ENCODE measurements at places on chromosomes 4 and X.
A peak's percentile ranks its signal among the peaks of the same experiment; 100 is the strongest.

GRCh38 chrX:105701310-105702052 is 120.9 kb upstream of the NRK start:
- peak; percentile 47 for DNase-seq

GRCh38 chrX:107709266-107709806 is 66.3 kb downstream of the TSC22D3 start:
- DNase-seq, result no peak

DNA sequence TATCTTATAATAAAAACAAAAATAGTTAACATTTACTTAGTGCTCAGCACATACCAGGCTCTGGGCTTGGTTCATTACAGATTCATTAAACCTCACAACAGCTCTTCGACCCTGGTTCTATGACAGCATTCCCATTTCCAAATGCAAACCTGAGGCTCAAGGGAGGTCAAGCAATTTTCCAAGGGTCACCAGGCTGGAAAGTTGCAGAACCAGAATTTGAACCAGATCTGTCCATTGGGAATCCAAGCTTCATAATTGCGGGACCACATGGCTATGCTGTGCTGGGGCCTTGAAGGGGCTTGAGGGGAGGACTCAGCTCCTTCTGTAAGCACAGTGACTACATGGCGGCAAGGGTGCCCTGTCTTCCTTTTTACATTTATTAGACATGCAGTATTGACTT is 197.3 kb upstream of the LNX1 start:
- no peak for DNase-seq

DNA sequence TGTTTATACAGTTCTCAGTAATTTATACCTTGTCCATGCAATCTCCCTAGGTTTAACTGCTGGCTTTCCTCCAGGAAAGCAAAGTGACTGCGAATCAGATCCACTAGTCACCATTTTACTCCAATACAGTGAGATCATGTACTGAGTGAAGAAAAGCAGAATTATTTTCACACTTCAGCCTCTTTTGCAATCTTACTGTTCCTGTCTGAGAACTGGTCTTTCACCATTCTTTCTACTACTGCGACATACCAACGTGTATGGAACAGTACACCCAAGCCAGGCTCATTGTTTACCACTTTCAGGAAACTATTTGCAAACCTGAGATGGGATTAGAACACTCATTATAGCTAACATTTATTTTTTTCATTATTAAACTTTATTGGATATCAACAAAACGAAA is 8.0 kb upstream of the MSL3 start:
- no peak for DNase-seq

DNA sequence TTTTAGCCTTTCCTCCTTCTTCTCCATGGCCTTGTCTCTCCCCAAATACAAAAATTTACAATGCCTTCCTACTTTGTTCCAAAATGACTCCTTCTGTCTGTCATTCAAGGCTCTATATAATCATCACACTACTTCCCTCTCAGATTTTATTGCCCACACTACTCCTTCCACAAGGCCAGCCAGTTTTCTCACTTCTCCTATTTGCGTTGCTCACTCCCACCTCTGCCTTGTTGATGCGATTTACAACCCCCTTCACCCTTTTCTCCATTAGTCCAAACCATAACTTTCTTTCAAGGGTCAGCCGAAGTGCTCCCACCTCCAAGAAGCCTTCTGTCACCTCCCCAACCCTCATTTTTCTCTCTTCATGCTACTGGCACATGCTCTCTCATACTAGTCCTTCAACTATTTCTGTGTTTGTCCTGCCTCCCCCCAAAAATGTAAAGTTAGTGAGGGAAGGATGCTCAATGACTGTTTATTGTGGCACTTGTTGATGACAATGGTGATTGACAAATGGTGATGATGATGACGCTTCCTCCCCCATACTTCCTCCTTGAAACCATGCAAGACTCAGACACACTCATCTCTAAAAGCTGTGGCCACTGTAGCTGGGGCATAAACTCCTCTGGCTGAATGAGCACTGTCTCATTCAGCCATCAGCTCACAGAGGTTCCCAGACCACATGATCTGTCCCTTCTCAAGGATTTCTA is 2.7 kb upstream of the XKRX start:
- DNase-seq, result peak; percentile 24

- DNase-seq, result no peak
These were observed 86.0 kb upstream of the NMU start for GRCh38 chr4:55722132-55722531.

DNA sequence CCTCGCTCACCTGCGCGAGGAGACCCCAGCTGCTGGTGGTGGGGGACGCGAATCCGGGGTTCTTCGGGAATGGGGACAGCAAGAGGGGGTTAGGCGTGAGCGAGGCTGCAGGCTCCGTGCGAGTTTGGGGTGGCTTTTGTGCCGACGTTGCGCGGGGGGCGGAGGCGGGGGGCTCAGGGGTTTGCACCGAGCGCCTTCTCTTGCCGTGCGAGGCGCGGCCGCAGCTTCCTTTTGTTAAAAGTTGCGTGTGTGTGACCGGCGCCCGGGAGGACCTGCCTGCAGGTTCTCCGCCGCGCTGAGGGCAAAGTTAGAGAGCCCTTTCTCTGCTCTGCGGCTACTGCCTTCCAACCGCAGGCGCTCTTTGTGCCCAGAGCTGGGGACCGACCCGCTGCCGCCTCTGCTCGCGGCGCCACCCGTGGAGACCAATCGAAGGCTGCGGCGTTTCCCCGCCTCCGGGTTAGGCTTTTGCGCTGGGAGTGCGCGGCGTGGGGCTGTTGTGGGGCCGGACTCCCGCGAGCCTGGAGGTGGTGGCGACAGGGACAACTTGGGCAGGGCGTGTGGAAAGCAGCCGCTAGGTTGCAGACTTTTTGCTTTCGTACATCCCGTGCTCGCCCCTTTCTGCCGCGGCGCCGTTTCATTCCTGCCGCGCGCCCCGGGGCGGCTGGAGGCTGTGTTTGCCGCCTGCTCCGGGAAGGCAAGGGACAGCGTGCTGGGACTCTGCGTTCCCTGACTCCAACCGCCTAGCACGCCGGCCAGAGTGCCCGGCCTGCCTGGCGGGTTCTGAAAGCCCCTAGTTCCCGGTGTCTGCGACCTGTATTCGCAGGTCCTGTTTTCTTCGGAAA is 716 bp downstream of the KIT start:
- DNase-seq, result no peak

- no peak for DNase-seq
These were observed 41.7 kb downstream of the TMEM164 start for GRCh38 chrX:110044346-110045249.

DNA sequence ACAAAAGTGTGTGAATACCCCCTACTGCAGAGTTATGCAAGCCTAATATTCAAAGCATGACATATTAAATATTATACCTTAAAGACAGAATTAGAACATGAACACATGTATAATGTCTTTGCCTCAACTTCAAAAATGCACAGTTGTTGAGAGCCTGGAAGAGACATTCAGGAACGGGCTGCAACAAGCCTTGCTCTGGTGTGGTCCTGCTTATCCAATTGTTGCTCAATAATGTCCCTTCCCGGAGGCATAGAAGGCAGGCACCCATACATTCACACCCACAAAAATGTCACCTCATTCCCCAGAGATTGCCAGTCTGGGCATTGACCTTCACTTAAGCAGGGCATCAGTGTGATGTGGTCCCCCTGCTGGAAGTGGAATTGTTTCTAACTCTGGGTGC is 238.8 kb downstream of the CBR4 start:
- no peak for DNase-seq
